Right cardiac atrium (tissue), 5 donors: ENCODE measurements at places on chromosomes 2 and 18. TPM values are rescaled to one million over a fixed set of nuclear protein-coding genes. Genes with fewer than 3 reads are reported as not detected.

The TRIM54 gene
- 144 TPM for polyA plus RNA-seq

The KCNG3 gene
- polyA plus RNA-seq, result not detected

The BARD1 gene
- polyA plus RNA-seq, result 1.2 TPM

The ZSWIM2 gene
- not detected for polyA plus RNA-seq

The ALPG gene
- not detected for polyA plus RNA-seq

The LCLAT1 gene
- polyA plus RNA-seq, result 5.1 TPM

The PID1 gene
- 9.1 TPM for polyA plus RNA-seq

The CPLX4 gene
- polyA plus RNA-seq, result not detected

The SLC14A1 gene
- polyA plus RNA-seq, result 11.5 TPM

The SERPINB3 gene
- not detected for polyA plus RNA-seq
